Activated CD8-positive, alpha-beta T cell treated with anti-CD3 and anti-CD28 coated beads for 36 hours (primary cell): ENCODE measurements at places on chromosomes 4 and X. TPM values are rescaled to one million over a fixed set of nuclear protein-coding genes. Genes with fewer than 3 reads are reported as not detected.

PPP4R3C gene
- total RNA-seq = not detected

TCEAL2 gene
- total RNA-seq = not detected

MAGEA2 gene
- not detected for total RNA-seq

GRCh38 chr4:184669251-184669650, 19.7 kb downstream of the PRIMPOL start:
- H3K4me3 ChIP-seq = no peak overlapping the region
- DNase-seq = no peak
- no peaks in the 10 kb centered on the region for H3K27me3 ChIP-seq
- H3K4me1 ChIP-seq = peaks cover 23% of the 10 kb centered on the region

DNA sequence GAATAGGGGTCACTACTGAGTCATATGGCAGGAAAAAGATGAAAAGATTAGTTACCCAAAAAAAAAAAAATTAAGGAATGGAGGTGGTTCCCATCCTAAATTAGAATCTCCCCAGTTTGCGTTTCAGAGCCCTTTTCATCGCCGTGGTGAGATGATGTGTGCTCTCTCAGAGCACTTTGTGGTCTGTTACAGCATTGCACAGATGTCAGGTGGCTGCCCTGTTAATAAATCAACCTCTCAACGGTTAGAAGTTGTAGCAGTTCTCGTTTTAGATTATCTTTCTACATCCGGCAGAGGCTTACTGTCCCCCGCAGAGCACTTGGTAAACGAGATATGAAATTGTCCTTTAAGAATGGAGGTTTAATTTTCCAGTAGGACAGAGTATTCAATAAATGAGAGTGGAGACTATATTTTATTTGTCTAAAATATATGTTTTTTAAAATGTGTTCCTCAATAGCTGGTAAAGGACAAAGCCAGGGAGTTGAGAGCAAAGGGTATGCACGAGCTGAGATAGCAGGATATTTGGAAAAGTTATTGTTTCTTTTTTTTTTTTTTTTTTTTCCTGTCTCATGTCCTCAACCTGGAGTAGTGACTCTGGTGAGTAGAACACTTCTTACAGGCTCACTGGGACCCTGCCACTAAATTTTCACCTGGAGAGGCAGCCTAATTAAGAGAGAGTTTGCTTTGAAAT, 26.9 kb downstream of the AFF1 start:
- peaks cover 45% of the 10 kb centered on the region for H3K4me1 ChIP-seq

DNA sequence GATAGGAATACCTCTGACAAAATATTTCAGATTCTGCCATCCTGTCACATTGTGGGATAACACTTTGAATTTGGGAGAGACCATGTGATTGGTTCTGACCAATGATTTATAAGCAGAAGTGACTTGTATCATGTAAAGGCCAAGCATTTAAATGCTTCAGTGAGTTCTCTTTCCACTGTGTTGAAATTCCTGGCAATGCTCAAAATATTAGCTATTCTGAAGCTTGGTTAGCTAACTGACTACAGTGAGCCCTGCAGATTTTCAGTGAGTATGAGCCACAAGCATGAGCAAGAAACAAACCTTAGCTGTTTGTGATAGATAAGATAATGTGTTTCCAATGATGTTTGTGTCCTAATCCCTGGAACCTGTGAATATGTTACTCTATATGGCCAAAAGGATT, 562.8 kb upstream of the AADAT start:
- no peaks in the 10 kb centered on the region for H3K27me3 ChIP-seq
- no peaks in the 10 kb centered on the region for H3K4me1 ChIP-seq
- H3K4me3 ChIP-seq = no peak overlapping the region

DNA sequence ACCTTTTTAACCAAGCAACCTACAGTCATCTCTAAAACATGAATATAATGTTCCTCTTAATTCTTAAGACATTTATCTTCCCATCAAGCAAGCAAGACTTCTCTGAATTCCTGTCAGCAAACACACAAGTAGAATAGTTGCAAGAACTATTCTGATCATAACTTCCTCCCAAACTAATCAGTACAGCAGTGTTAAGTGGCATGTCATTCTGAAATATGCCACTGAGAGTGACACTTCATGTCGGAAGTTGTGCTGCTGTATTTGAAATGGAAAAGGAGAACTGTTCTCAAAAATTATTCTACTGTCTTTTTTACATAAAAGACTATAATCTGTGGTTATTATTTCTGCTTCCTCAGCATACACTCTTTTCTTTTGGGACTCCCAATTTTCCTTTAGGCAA, 546.6 kb downstream of the PCDH18 start:
- no peaks in the 10 kb centered on the region for H3K36me3 ChIP-seq
- H3K4me3 ChIP-seq = no peak overlapping the region
- no peaks in the 10 kb centered on the region for H3K27me3 ChIP-seq
- H3K27ac ChIP-seq = no peak overlapping the region
- H3K4me1 ChIP-seq = no peaks in the 10 kb centered on the region

- H3K36me3 ChIP-seq = no peaks in the 10 kb centered on the region
- peaks cover 26% of the 10 kb centered on the region for H3K27me3 ChIP-seq
- no peak overlapping the region for H3K27ac ChIP-seq
These were observed 18.7 kb upstream of the DDIT4L start for GRCh38 chr4:100208964-100209363.

DNA sequence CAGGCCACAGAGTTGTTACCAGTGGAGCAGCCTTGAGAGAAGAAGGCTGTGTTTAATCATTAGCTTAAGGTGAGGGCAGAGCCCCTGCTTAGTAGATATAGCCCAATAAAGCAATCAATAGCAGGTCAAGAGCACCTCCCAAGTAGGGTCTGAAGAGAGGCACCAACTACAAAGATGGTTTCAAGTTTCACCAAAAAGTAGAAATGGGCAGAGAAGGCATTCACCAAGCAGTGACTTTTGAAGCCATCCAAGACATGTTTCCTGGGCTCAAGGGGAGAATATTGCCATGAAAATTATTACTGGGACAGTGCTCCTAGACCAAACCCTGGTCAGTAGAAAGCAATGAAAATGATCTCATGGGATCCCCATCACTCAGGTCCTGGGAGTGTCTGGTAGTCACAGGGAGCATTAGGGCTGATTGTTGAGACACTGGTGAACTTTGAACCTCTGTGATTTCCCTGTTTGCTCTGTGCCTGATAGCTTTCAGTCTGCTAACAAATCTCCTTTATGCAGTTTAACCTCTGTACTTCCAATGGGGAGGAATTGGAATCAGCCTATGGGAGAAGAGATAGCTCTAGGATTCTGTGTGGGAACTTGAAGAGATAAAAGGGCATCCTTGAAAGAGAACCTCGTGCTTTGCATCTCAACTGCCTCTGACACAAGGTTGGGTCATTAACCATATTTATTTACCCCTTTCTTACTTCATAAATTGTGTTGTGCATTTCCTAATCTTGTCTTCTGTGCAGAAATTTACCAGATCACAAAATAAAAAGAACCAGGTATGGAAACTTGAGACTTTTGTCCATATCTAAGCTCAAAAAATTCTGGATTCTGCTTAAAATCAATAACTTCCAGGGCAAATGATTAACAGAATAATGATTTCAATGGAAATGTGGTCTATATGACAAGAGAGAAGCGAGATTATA, 9.3 kb upstream of the OTC start:
- no peak overlapping the region for H3K4me3 ChIP-seq
- H3K36me3 ChIP-seq = no peaks in the 10 kb centered on the region
- H3K4me1 ChIP-seq = no peaks in the 10 kb centered on the region
- no peak overlapping the region for H3K27ac ChIP-seq
- H3K27me3 ChIP-seq = peaks cover 4% of the 10 kb centered on the region

DNA sequence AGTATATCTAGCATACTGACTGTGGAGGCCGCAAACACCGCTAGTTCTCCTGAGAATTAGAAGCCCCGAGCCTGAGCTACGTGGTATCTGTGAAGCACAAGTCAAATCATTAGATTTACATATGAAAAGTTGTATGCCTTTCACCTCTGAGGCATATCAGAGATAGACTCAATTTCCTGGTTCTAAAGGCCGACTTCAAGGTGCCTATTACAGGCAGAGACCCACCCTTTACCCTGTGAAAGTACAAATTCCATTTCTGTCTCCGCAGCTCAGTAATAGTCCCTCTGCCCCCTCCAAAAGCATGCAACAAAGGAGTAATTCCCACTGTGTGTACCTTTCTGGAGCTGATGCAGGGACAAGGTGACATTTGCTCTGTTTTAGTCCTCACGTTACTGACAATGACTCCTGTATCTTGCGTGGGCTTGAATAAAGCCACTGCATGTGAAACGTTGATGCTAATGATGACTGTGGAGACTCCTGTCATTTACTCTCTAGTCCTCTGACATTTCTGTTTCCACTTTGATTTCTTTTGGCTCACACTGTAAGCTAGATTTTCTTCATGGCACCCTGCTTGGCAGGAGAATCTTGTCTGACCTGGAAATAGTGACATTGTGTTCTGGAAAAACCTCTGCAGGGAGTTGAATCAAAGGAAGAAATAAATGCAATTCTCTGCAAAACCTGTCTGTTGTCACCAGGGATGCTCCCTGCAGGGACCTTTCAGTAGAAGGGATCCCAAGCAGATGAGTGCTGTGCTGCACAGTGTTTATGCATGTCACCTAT, 273.2 kb upstream of the EMCN start:
- H3K27me3 ChIP-seq = peaks cover 1% of the 10 kb centered on the region
- H3K36me3 ChIP-seq = no peaks in the 10 kb centered on the region

- H3K27me3 ChIP-seq = peaks cover 1% of the 10 kb centered on the region
- H3K4me3 ChIP-seq = no peak overlapping the region
- no peak for DNase-seq
These were observed 116.4 kb upstream of the BEND4 start for GRCh38 chr4:42268824-42269223.

DNA sequence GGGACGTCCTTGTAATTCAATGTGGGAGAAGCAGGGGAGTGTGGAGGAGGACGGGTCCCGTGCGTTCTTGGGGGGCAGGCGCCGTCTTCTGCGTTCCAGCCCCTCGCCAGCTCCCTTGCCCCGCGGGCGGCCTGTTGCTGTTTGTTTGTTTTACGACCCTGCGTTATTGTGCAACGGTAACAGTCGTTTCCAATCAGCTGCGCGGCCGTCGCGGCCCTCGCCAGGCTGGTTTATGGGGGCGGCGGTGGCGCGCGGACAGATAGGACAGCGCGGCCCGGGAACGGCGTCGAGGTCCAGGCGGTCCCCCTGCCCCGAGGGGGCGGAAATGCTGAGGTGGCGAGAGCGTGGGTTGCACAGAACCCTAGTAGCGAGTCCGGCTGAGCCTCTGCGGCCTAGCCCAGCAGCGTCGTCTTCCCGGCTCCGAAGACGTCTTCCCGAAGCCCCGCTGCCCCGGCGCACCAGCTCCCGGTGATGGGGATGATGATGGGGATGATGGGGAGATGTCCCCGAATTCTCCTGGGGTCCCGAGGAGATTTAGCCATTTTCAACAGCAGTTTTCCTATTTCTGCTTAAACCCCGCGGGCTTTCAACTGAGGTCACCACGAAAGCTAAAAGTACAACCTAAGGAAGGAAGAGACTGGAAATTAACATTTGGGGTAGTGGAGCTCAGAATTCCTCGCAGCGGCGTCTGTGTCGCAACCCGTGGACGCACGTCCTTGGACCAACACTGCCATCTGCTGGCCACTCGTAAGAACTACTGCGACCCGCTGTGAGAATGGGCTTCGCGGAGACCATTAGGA, 4.8 kb downstream of the PDGFRA start:
- H3K27me3 ChIP-seq = peaks cover 45% of the 10 kb centered on the region
- no peak overlapping the region for H3K27ac ChIP-seq

- H3K27me3 ChIP-seq = peaks cover 8% of the 10 kb centered on the region
- no peaks in the 10 kb centered on the region for H3K36me3 ChIP-seq
- DNase-seq = no peak
- no peak overlapping the region for H3K4me3 ChIP-seq
- no peak overlapping the region for H3K27ac ChIP-seq
These were observed 44.0 kb upstream of the SORCS2 start for GRCh38 chr4:7148337-7148736.

DNA sequence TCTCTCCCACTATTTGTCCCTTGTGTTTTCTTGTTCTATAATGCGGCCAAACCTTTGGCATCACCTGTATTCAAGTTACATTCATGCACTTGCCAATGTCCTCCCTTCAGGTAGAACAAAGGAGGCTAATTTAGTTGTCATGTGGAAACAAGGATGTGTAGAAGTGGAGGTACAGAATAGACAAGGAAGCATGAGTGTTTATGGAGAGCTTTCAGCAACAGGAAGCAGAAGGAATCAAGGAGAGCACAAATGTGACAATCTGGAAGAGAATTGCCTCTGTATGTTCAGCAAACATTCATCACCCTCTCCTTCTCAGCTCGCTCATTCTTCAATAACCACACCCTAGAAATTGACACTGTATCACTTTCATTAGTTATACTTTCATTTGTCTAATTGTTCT, 103.4 kb downstream of the SLC7A11 start:
- DNase-seq = no peak
- H3K4me3 ChIP-seq = no peak overlapping the region
- no peaks in the 10 kb centered on the region for H3K27me3 ChIP-seq

DNA sequence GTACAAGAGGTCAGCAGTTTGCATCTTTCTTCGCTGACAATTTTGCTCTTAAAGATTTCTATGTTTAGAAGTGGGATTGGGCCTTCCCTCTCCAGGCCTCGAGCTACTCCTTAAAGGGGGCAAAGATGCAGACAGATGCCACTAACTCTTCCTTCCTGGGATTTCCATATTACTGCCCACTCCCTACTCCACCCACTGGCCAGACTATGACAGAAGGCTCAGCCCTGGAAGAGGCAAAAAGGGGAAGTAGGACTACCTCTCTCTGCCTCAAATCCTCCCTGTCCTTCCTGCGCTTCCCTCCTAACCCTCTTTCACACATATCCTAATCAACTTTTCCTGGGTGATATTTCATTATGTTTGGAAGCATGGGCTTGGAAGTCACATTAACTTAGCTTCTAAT, 58.3 kb downstream of the EVC2 start:
- H3K36me3 ChIP-seq = no peaks in the 10 kb centered on the region
- DNase-seq = no peak
- no peak overlapping the region for H3K27ac ChIP-seq
- no peak overlapping the region for H3K4me3 ChIP-seq
- no peaks in the 10 kb centered on the region for H3K27me3 ChIP-seq

DNA sequence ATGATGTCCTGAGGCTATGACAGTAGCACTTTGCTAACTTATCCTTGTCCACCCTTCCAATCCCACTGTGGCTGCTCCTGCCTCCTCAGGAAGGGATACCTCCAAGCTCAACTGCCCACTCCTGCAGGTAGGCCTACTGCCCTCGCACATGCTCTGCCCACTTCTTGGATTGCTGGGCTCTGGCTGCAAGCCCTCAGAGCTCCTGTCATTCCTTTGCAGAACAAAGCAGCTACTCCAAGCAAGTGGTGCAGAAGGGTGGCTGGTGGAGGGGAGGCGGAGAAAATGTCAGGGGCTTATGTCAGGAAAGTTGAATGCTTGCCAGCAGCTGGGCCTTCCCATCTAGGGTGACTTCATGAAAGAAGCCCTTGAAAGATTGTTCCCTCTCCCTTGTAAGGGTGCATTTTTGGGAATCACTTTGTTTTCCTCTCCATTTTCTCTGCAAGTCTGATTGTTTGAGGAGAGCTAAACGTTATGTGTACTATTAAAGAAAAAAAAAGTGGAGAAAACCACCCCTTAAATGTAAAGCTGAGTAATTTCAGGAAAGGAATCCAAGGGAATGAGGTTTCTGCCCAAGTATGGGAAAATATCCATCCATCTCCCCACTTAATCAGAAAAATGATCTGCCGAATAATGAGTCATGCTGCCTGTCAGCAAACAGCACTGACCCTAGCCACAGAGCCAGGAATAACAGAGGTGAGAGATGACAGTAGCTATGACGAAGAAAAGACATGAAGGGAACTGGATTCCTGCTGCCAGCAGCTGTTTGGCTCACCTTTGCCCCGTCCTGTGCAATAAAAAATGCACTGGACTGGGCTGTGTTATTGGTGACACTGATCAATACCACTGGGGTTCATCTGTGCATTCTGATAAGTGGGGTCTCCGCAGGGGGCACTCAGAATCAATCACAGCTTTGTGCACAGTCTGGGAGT, 102.0 kb downstream of the RTL5 start:
- H3K27me3 ChIP-seq = peaks cover 3% of the 10 kb centered on the region
- no peak overlapping the region for H3K27ac ChIP-seq
- H3K36me3 ChIP-seq = no peaks in the 10 kb centered on the region
- no peak overlapping the region for H3K4me3 ChIP-seq
